ENCODE measurements at places on chromosomes 2 and 18. TPM values are rescaled to one million over a fixed set of nuclear protein-coding genes. Genes with fewer than 3 reads are reported as not detected.

DNA sequence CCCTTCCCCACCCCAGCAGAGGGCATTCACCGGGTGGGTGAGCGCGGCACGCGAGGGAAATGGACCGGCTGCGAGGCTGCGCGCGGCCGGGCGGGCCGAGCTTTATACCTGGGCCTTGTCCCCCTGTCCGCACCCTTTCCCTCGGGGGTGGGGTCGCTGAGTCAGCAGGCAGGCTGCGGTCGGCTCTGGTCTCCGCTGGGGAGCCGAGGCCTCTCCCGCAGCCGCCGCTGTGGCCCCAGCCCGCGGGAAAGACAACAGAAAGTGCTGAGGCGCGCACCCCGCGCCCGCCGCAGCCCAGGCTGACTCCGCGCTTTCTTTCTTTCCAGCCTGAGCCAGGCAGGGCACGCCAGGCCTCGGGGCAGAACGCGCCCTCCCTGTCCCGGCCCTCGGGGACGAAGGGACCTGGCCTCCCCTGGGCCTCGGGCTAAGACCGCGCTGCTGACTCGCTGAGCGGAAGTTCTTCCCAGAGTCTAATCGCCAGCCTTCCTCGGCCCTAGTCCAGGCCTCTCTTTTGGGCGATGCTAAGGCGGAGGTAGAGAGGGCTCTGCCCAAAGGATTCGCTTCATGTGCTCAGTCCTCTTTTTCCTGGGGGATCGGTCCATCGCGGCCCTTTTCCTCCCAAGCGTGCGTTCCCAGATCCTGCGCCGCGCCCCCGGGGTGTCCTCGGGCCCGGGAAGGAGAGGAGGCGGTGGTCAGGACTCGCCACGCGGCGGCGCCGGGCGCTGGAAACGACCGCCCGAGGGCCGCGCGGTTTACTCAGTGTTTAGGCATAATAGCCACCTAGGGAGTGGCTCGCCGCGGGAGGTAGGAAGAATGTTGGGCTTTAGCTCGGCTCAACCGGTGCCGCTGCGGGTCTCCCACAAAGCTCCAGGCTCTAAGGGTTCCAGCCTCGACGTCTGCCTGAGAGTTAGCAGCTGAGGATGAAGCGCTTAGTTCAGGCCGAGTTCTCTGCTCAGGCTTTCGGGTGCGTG lies at the start of gene CRYBA2:
TSS of gene CRYBA2 (minus strand) at position 78 of the 971 bp plus-strand sequence. CDS start 246 bp downstream, outside the sequence.
- DNase-seq: no peak

GRCh38 chr2:201980389-201980821 lies 53.2 kb upstream of the FZD7 start:
- no peak for DNase-seq

- no peak for DNase-seq
These were observed 132.0 kb upstream of the ZSWIM2 start for GRCh38 chr2:186980787-186981550.

- no peak for DNase-seq
These were observed 1.1 kb downstream of the PTH2R start for GRCh38 chr2:208407667-208408066.

GRCh38 chr18:48818329-48819254 lies 132.2 kb downstream of the SMAD7 start:
- DNase-seq: no peak

- DNase-seq: no peak
These were observed 69.8 kb downstream of the CCBE1 start for GRCh38 chr18:59627414-59627813.

DNA sequence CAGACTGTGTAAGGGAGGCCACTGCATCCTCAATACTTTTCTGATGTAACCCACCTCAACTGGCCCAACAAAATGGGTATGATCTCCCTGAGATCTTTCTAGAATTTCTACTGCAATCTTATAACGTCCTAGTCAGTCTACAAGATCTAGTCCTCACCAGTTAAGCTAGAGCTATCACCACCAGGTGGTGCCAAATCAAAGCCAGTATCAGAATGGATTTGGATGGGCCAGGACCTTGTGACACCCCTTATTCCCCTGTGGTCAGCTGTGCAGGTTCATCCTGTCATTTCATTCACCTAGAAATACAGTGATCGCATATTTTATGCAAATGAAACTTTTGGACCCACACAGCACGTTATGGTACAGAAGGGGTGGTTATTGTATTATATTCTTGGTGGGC lies 90.3 kb downstream of the OLA1 start:
- DNase-seq: peak; percentile 33

DNA sequence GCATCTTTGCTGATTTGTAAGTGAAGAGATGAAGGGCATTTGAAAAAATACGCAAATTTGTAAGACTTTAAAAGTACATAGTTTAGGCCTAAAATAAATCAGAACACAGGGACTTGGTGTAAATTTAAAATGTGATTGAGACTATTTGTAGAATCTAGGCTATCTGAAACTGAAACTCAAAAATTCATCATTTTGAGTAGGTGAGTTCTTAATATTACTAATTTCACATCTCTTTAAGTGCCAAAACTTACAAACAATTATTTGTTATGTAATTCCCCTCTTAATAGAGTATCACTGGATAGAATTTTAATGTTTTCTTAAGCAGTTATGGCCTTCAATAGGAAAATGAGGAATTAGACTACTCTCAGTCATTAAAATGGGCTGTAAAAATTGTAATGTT lies 14.0 kb upstream of the HRH4 start:
- no peak for DNase-seq

DNA sequence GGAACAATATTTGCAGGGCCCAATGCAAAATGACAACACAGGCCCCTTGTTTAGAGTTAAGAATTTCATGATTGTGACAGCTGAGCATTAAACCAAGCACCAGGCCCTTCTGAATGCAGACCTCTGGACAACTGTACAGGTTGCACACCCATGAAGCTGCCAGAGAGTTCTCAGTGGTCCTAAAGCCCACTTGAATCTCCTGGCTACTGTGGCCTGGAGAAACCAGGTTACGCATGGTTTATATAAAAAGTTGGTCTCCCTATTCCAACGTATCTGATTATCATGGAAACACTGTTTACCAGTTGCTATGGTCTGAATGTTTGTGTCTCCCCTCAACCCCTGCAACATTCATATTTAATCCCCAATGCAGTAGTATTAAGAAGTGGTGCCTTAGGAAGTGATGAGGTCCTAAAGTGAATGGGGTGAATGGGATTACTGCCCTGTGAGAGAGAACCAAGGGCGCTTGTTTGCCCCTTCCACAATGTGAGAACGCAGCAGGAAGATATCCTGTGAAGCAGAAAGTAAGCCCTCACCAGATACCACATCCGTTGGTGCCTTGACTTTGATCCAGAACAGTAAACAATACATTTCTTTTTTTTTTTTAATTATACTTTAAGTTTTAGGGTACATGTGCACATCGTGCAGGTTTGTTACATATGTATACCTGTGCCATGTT lies 48.0 kb upstream of the ANXA4 start:
- no peak for DNase-seq

GRCh38 chr2:231780123-231780908 lies 766 bp downstream of the PDE6D start:
- no peak for DNase-seq

- no peak for DNase-seq
These were observed 495.7 kb upstream of the VRK2 start for GRCh38 chr2:57550912-57551311.

DNA sequence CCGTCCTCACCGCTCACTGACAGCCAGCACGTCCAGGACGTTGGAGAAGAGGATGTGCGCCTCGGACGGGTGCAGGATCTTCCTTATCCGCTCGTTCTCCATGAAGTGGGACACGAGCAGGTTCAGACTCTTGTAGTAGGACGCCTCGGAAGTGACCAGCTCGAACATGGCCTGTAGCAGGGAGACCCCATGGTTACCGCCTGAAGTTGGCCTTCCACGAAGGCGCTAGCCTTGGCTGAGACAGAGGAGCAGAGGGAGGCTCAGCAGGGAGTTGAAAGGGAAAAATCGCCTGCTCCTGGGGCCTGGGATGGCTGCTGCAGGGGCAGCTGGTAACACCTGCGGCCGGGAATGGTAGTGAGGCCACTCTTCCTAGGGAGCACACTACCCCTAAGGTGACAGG lies 24.7 kb downstream of the SNORC start:
- no peak for DNase-seq

- DNase-seq: no peak
These were observed 365.7 kb upstream of the FANCL start for GRCh38 chr2:58606799-58607198.

DNA sequence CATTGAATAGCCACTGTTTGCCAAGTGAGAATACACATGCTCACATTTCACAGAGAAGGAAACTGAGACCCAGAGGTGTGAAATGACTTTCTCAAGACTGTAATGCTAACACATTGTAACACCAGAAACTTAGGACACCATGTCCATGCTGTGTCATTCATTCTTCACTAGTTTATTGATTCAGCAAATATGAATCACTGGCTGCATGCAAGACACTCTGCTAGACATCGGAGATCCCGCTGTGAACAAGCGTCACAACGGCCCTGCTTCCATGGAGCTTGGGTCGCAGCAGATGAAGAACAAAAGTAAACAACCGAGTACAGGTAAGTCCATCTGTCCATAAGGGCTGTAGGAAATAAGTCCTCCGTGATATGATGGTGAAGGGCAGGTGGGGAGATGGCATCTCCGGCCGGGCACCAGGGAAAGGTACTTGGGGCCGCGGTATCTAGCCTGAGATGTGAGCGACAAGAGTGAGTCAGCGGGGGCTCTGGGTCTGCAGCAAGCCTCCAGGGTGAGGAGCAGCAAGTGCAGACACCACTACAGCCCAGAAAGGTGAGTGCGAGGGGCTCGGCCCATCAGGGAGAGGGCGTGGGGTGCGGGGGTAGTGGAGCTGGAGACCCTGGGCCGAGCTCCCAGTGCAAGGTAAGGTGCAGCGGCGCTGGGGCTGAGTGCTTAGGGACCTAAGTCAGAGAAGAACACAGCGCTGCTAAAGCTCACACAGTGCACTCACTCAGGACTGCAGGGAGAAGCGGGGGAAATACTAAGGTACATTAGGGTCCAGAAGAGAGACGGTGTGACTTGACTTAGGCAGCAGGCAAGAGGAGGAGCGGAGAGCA lies 391.2 kb downstream of the FBXO15 start:
- no peak for DNase-seq

- no peak for DNase-seq
These were observed 125.4 kb downstream of the CTIF start for GRCh38 chr18:48663931-48664847.

- no peak for DNase-seq
These were observed 255.8 kb upstream of the EPAS1 start for GRCh38 chr2:46041434-46041833.

- no peak for DNase-seq
These were observed 58.5 kb upstream of the SP5 start for GRCh38 chr2:170656669-170657068.

GRCh38 chr2:19883971-19884720 lies 17.6 kb downstream of the TTC32 start:
- DNase-seq: no peak

DNA sequence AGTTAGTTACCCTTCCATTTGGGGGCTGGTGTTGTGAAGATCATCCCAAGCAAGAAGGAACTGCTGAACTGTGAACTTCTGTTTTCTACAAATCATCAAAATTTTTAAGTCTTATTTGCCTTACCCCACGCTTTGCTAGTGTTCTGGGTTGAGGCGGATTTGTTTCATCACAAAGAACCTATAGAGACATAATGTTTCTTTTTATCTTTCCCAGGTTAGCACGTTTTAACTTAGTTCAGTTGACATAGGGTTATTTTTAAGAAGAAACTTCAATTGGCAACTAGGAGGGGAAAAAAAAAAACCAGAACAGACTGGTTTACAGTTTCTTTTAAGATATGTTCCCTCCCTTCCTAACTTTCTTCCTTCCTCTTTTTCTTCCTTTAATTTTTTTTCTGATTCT lies 31.1 kb upstream of the CERS6 start:
- DNase-seq: no peak

DNA sequence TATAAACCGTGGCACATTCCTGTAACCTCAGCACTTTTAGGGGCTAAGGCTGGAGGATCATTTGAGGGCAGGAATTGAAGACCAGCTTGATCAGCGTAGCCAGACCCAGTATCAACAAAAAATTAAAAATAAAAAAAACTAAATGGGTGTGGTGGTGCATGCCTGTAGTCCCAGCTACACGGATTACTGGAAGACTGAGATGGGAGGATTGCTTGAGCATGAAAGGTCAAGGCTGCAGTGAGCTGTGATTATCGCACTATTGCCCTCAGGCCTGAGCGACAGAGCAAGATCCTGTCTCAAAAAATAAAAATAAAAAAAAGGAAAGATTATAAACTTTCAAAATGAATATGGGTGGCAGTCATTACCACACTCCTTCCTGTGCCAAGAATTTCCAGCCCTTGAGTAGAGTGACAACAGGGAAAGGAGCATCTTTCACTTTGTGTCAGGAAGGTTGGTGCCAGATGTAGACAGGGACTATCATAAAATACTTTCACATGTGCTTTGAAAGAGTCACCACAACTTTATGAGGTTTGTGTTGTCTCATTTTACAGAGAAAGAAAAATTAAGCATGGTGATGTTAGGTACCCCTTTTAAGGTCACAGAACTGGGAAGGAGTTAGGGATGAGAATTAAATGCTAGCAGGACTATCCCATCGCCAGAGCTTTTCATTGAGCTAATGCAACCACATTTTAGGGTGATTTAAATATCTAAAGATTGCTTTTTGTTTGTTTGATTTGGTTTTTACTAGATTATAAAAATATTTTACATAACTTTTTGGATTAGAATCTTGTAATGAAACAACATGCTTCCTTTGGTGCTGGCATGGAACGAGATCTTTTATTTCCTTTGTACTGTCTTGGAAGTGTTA lies 1617.4 kb upstream of the ACVR2A start:
- no peak for DNase-seq

- no peak for DNase-seq
These were observed 3.4 kb downstream of the TET3 start for GRCh38 chr2:73987948-73988700.

DNA sequence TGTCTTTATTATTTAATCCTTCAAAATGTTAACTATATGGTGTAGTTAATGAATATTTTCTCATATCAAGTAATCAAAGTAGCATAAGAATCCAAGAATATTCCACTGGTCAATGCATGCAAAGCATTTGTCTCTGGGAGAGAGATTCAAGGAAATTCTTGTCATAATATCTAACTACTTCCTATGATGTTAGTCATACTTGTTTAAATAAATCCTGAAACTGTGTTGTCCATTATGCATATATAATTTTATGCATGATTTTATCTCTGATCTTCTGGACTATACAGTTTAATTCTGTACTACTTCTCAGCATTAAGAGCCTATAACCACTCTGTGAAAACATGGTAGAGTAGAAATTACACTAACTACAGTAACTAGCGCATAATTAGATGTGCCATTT lies 388.3 kb downstream of the NR4A2 start:
- no peak for DNase-seq

DNA sequence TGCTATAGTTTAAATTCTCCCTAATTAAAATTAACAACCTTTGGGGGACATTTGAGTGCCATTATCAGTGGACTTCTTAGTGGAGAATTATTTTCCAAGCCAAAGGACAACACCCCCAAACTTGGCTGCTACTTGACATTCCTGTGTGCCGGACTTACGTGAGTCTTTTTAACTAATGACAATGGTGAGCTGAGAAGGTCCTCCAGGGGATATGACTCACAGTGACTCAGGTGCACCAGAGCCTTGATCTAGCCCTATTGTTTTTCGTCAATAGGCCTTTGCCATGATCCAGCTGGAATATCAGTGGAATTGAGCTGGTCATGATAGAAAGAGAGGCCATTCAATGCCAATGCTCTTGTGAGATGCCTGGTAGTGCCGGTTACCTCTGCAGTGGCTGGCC lies 118.1 kb upstream of the CXCR4 start:
- peak; percentile 82 for DNase-seq

FAM237A gene
- total RNA-seq: not detected

GALM gene
- total RNA-seq: 4.8 TPM

HNMT gene
- total RNA-seq: 1.4 TPM

SCTR gene
- not detected for total RNA-seq

NAPG gene
- 15.6 TPM for total RNA-seq

DSC3 gene
- 2.0 TPM for total RNA-seq

PROM2 gene
- 4.8 TPM for total RNA-seq

POLR1A gene
- total RNA-seq: 27.0 TPM

FASTKD1 gene
- total RNA-seq: 25.7 TPM

YPEL5 gene
- 91.5 TPM for total RNA-seq

Measured in glomerular endothelial cell (primary cell).